ENCODE measurements at places on chromosomes 12 and 14.

- no peak for DNase-seq
Measured at GRCh38 chr14:36162267-36162666, 14.3 kb downstream of the PTCSC3 start.

- no peak for DNase-seq
Measured at GRCh38 chr14:95476747-95477146, 39.7 kb downstream of the SYNE3 start.

DNA sequence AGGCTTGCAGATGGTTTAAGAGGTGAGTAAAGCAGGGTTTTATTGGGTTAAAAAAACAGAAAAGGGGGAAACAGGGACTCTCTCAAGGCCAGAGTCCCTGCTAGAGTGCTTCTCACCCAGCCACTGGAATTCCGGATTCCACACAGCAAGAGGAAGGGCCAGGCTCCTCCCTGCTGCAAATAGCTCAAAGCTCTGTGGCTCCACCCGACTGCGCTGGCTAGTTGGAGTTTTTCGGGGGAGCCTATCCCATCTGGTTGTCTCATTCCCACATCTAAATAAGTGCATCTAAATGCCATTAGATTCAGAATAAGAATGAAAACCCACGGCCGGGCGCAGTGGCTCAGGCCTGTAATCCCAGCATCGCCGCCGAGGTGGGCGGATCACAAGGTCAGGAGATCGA lies 791.5 kb downstream of the SLC16A7 start:
- DNase-seq = no peak

DNA sequence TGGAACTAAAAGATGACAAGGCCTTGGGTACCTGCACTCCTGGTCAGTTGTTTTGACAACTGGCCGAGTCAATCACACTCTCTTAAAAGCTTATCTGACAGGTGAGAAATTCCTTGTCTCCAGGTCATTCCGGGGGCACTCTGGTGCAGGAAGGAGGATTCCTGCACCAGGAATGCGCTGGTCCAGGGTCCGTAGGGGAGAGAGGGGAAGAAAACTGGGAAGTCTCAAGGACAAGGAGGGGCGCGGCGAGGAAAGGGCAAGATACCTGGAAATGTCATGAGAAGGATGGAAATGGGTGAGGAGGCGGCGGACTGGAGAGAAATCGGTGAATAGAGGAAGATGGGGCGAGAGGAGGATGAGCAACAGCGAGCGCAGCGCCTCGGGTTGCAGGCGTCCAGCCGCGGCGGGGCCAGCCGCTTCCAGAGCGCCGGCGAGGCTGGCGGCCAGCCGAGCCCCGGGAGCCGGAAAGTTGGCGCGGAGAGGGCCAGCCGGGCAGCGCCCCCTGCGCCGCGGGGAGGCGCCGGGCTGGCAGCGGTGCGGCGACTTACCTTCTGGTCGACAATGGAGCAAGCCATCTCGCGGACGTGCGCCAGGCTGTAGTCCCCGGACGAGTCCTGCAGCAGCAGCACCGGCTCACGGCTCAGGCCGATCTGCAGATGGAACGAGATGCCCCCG lies 809 bp downstream of the PRKD1 start:
- no peak for DNase-seq

DNA sequence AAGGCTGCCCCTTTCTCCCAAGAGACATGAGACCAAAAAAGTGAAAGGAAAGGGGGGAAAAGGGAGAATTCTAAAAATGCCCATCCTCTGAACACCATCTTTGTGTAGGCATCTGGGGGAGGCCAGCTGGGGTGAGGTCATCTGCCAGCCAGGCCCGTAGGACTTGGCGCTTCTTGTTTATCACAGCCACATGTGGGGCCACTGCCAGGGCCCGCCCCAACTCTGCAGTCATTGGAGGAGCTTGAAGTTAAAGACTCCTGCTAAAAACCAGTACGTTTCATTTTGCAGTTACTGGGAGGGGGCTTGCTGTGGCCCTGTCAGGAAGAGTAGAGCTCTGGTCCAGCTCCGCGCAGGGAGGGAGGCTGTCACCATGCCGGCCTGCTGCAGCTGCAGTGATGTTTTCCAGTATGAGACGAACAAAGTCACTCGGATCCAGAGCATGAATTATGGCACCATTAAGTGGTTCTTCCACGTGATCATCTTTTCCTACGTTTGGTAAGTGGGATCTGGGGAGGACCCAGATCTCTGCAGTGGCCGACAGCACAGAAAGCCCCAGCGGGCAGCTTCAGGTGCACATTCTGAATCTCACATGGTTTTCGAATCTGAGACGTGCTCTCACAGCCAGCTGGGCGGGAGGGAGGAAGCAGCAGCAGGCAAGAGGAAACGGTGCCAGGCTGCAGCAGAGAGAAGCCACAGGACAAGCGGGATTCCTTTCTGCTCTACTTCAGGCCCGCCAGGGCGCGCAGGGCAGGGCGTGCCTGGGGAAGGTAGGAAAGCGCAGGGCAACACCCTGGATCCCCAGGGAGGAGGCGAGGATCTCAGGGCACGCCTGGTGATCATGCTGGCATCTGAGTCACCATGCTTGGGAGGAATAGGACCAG lies at the start of gene P2RX7:
TSS of gene P2RX7 (plus strand) at position 276 of the 881 bp plus-strand sequence. CDS start at position 371, 95 bp downstream.
- no peak for DNase-seq

DNA sequence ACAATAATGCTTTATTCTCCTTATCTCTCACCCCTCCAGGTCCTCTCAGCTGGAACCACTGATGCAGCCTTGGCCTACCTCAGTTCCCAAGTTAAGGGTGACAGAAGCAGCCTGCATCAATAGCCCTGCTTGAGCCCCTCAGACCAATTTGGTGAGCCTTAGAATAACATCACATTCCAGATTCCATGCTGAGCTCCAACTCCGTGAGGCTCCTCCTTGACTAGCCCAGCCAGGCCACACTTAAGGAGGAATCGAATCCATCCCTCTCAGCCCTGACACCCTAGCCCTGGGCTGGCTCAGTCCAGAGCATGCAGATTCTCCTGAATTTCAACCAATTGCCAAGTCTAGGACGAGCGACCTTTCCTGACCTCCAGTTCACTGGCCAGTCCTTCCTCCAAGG lies 91.1 kb downstream of the ARMH4 start:
- DNase-seq = no peak

- no peak for DNase-seq
Measured at GRCh38 chr14:40887912-40888311, 718.8 kb upstream of the LRFN5 start.

DNA sequence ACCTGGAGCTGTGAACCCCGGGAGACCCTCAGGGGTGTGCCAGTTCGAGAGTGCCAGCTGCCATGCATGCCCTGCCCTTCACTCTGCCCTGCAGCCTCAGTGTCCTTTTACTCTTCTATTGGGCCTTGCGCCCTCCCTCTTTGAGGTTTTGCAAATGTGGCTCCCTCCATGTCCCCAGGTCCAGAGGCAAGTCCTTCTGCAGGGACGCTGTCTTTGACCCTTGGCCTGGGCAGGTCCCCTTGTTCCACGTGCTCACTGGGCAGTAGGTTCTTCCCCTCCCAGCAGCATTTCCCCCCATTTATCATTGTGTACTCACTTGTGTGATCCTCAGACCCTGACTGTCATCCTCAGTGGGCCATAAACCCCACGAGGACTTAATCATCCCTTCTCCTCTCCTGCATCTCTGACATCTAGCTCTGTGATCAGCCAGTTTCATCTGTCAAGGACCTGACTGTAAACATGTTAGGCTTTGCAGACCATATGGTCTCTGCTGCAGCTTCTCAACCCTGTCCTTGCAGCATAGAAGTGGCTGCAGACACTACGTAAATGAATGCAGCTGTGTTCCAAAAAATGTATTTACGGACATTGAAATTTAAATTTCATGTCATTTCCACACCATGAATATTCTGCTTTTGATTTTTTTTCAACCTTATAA lies 36.6 kb downstream of the TSPAN9 start:
- DNase-seq = no peak

Data from activated CD4-positive, alpha-beta T cell treated with anti-CD3 and anti-CD28 coated beads, Interleukin-2, amount 50 U/mL, for 24 hours (primary cell).